ENCODE measurements at places on chromosomes 4 and X.

GRCh38 chr4:178745203-178745602 lies 1303.0 kb upstream of the AGA start:
- DNase-seq: no peak

- no peak for DNase-seq
Measured at GRCh38 chrX:31228909-31229308, 157.1 kb upstream of the FTHL17 start.

GRCh38 chr4:76061421-76061820 lies 13.1 kb upstream of the ART3 start:
- DNase-seq: no peak

GRCh38 chrX:113828470-113828869 lies 755.4 kb upstream of the HTR2C start:
- DNase-seq: no peak

DNA sequence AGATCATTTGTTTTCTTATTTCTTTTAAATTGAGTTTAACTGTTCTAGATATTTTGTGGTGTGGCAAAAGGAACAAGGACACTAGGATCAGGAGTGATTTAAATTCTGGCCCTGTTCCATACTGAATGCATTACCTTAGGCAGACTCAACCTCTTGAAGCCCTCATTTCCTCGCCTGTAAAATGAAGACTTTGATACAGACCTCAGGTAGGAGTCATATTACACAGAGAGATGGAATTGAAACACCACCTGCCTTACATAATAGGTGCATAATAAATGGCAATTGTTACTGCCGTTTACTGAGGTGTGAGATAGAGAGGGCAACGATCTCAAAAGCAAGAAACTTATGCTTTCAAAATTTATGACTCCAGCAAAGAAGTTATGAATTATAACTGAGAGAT lies 28.2 kb upstream of the RASSF6 start:
- no peak for DNase-seq

DNA sequence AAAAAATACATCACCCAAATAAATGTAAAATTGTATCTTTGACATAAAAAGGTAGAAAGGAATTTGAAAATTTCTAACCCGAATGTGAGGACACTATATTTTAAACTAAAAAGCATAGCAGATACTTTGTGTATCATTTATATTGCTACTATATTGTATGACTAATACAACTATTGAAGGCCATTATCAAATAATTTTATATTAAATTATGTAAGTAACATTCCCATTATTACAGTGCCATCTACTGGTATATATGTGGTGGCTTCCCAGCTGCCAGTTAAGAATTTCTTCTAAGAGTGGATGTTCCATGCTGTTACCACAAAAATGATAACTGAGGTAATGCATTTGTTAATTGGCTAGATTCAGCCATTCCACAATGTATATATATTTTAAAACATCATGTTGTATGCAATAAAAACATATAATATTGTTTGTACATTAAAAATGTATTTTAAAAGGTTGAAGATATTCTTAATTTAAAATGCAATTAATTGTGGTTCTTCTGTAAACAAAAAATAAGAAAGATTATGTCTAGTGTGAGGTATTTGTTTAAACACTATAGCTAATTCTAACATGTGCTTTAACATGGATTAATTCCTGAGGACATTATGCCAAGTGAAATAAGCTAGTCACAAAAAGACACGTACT lies 65.3 kb downstream of the EGF start:
- DNase-seq: no peak

All from stimulated activated CD4-positive, alpha-beta T cell treated with anti-CD3 and anti-CD28 coated beads, Interleukin-4, amount 100 ng/mL, for 4 hours (primary cell).